Stimulated activated CD4-positive, alpha-beta T cell treated with anti-CD3 and anti-CD28 coated beads, Interleukin-1b, Interleukin-23, amount 100 ng/mL, for 1 hour (primary cell): ENCODE measurements at places on chromosomes 4 and X.
A peak's percentile ranks its signal among the peaks of the same experiment; 100 is the strongest.

- DNase-seq, result no peak
Observed at GRCh38 chrX:3699821-3700381, 13.5 kb downstream of the PRKX start.

DNA sequence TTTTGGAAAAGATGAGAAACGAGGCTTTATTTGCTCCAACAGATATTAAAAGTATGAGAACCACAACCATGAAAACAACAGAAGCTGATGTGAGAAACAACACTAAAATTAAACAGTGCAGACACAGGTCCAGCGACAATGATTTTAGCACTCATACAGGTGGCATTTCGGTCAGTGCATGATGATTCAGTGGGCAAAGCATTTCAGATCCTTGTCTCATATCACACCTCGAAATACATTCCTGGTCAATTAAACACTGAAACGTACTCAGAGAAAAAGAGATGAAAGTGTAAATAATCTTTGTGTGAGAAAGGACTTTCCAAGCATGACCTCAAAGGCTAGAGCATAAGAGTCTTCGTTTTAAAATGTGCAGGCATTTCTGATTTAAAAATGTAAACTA is 85.2 kb downstream of the ACOX3 start:
- no peak for DNase-seq

- DNase-seq, result no peak
Observed at GRCh38 chr4:56374956-56375355, 12.3 kb downstream of the AASDH start.

- peak; percentile 19 for DNase-seq
Observed at GRCh38 chr4:141636082-141636770, at the start of gene IL15. IL15 (plus strand) TSS chr4:141636583; CDS start chr4:141719465, 82,882 bp downstream.

DNA sequence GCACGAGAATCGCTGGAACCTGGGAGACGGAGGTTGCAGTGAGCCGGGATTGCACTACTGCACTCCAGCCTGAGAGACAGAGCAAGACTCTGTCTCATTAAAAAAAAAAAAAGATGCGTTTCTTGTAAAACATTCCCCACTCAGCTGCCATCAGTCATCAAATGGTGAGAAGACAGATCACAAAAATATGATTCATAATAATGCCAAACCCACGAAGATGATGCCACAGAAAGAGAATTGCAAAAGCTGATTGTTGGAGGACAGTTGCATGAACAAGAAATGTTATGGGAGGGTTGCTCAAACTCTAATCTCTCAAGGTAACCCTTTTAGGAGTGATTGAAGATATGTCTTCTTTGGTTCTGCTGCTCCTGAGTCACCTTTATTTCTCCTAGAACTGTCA is 21.4 kb upstream of the SMIM14 start:
- DNase-seq, result no peak

- no peak for DNase-seq
Observed at GRCh38 chr4:17771284-17771908, 10.0 kb downstream of the FAM184B start.

- no peak for DNase-seq
Observed at GRCh38 chr4:1795299-1796195, 2.5 kb downstream of the FGFR3 start.

DNA sequence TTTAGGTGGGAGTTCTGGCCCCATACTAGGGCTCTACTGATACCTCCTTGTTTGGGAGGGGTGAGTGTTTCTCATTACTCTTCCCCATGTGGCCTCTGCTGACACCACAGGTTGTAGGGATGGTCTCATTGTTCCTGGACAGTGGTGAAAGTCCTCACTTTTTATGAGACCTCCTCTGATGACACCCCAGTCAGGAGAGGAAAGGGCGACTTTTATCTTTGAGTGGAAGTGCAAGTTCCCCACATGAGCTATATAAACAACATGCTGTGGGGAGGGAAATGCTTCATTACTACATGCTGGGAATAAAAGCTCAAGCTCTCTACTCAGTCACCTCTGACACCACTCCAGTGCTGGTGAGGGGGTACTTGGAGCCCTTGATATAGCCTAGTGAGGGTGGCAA is 29.5 kb upstream of the MAGEA6 start:
- DNase-seq, result no peak

- no peak for DNase-seq
Observed at GRCh38 chr4:149595500-149595899, 220.1 kb downstream of the IQCM start.

GRCh38 chr4:19823781-19824180 is 427.9 kb upstream of the SLIT2 start:
- DNase-seq, result no peak

DNA sequence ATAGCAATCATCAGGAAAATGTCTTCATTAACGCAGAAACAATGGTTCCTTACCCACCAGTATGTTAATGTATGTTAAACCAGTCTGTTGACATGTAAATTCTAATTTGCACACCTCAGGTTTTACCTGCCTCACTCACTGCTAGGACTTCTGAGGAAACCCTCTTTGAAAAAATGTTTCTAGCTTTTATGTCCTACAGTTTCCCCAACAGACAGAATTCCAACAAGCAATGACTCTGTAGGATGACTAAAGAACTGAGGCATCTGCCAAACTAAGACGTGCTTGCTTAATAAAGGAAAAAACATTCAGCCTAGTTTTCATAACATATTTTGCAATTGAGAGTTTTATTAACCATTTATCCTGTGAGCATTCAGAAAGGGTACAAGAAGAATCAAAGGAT is 20.6 kb upstream of the SOX3 start:
- DNase-seq, result no peak

GRCh38 chr4:153651587-153651986 is 32.5 kb upstream of the TLR2 start:
- DNase-seq, result no peak

DNA sequence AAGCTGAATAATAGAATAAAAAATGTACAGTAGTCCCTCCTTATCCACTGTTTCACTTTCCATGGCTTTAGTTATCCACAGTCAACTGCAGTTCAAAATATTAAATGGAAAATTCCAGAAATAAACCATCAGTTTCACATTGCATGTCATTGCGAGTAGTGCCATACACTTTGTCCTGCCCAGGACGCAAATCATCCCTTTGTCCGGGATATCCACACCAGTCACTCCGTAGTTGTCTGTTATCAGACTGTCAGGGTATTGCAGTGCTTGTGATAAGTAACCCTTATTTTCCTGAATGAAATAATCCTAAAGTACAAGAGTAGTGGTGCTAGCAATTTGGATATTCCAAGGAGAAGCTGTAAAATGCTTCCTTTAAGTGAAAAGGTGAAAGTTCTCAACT is 271.3 kb downstream of the DKK2 start:
- no peak for DNase-seq

DNA sequence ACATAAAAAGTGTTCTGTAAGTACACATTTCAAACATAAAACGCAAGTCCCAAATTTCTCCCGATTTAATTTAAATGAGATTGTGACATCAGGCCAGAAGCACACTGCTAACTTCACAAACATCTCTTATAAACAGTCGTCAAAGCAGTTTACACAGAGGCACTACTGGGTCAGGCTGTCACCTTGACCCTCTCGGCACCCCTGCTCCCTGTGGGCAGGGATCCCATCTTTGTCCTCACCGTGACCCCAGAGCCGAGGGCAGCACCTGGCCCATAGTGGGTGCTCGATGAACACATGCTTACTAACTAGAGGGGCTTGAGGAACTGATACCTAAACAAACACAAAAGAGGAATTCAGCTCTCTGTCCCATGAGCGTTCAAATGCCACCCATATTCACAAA is 22.2 kb downstream of the QDPR start:
- no peak for DNase-seq

DNA sequence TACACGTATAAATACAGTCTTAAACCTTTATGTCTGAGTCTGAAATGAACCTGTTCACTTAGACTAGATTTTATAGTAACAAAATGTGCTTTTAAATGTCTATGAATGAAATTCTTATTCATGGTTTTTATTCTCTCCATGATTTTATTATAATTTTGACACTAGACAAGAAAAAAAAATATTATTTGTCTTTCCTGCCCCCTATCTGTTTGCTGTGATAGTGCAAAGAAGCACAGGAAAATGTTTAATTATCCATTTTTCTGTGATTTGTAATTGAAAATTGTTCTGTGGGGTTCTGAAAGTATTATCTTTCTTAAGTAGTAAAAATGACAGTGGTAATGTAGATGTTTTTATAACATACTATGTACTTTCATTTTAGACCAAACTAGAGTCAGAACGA is 52.0 kb downstream of the INTS6L start:
- DNase-seq, result no peak

DNA sequence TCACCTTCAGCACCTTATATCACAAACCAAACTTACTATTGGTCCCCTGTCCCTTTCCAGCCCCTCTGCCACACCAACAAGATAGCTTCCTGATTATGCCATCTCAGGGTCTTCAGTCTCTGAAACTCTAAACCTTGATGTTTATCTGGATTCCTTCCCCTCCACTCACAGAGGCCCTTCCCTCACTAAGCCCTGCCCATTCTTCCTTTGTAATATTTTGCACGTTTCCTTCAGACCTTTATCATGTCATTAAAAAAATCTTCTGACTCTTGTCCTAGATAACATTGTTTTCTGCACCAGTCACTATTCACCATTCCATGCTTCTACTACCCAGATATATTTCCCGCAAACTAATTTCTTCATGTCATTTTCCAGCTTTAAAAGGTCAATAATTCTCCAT is 17.7 kb upstream of the CEP135 start:
- DNase-seq, result no peak

- no peak for DNase-seq
Observed at GRCh38 chr4:185758807-185759206, 53.2 kb downstream of the SORBS2 start.

DNA sequence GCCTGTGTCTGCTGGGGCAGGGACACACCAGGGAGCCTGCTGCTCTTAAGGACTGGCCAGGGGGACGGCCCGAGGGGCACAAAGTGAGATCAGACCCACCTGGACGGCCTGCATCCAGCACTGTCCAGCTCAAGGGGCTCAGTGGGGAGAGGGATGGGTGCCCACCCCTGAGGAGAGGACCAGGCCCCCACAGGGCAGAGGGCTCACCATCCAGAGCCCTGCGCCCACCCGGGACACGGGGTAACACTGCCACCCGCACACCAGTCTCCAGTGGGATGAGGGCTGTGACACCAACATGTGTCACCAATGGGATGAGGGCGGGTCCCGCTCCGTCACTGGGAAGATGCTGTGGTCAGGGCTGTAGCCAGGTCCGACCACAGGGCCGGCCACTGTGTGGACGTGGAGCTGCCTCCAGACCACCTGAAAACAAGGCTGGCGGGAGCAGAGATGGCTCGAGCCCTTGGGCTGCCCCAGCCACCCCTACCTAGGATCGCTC is 13.2 kb downstream of the DGKQ start:
- no peak for DNase-seq

DNA sequence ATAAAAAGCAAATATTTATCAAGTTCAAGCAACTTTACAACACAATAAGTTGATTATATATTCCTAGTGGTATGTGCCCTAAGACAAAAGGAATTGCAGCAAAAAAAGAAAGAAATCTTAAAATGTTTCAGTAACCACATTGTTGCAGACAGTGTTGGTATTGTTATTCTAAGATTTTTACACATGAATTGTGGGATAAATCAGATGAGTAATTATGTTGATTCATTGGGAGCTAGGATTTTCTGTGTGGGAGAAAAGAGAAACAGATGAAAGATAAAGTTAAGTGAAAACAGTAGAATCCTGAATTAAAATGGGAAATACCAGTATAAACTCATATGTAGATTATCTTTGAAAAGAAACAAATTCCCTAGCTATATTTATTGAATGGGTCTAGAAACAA is 362.4 kb downstream of the PPP3CA start:
- no peak for DNase-seq

DNA sequence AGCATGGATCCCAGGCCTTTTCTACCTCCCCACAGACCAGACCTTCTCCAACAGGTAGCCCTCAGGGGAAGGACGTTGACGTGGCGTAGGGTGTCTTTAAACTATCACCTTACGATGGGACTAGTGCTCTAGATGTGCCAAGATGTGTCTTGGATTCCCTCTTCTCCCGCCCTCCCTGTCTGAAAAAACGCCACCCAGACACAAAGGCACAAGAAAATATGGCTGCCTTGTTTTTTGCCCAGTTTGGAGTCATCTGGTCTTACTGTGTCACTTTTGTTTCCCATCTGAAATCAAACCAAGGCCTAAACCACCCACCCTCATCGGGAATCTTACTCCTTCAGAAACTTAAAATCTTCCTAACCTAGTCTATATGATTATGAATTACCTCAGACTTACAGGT is 235.4 kb downstream of the OR13H1 start:
- no peak for DNase-seq

DNA sequence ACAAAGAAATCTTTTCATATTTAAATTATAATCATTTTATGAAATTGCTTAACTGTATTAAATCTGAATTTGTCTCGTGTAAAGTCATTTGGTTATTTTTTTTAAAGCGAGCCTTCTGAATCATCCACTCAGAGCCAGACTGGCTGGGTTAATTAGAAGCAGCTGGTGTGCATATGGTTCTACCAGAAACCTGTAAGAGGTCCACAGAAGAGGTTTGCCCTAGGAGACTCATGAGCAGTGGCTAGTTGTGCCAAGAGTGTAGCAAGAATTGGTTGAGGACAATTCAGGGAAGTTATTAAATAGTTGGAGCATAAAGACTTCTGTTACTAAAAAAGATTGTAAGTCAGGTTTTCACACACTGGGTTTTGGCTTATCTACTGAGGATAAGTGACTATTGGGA is 267.4 kb downstream of the IL1RAPL2 start:
- no peak for DNase-seq

- no peak for DNase-seq
Observed at GRCh38 chr4:6333301-6334202, 63.9 kb downstream of the WFS1 start.

GRCh38 chr4:39719804-39720580 is 22.1 kb downstream of the UBE2K start:
- no peak for DNase-seq

GRCh38 chr4:61301271-61301670 is 101.1 kb downstream of the ADGRL3 start:
- DNase-seq, result no peak

GRCh38 chr4:128525387-128525786 is 237.8 kb upstream of the PGRMC2 start:
- DNase-seq, result no peak

GRCh38 chr4:152117933-152118507 is 357.2 kb upstream of the GATB start:
- DNase-seq, result no peak

DNA sequence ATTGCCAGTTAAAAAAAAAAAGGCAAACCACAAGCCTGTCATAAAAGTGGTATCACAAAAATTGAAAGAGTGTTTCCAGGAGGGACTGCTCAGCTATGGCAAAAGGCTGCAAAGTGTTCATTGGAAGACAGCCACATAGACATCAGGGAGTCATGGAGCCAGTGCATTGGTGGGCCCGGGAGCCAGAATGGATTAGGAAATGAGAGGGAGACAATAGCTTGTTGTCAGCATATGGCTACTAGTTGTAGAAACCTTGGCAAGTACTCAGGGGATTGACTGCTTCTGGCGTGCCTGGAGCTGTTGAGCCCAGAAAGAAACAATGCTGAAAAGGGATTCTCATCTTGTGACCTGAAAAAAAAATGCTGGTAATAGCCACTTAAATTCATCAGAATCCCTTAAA is 5.0 kb downstream of the GAR1 start:
- no peak for DNase-seq

GRCh38 chr4:105594099-105595010 is 41.9 kb downstream of the ARHGEF38 start:
- no peak for DNase-seq

- DNase-seq, result no peak
Observed at GRCh38 chr4:173635395-173635794, 105.4 kb upstream of the HAND2 start.
